AG04449 (cell line): ENCODE measurements at places on chromosomes 7 and 10.

GRCh38 chr10:131269776-131270460 lies 41.6 kb downstream of the TCERG1L start:
- DNase-seq = no peak

- DNase-seq = no peak
Measured at GRCh38 chr7:54337466-54337865, 204.7 kb upstream of the VSTM2A start.

DNA sequence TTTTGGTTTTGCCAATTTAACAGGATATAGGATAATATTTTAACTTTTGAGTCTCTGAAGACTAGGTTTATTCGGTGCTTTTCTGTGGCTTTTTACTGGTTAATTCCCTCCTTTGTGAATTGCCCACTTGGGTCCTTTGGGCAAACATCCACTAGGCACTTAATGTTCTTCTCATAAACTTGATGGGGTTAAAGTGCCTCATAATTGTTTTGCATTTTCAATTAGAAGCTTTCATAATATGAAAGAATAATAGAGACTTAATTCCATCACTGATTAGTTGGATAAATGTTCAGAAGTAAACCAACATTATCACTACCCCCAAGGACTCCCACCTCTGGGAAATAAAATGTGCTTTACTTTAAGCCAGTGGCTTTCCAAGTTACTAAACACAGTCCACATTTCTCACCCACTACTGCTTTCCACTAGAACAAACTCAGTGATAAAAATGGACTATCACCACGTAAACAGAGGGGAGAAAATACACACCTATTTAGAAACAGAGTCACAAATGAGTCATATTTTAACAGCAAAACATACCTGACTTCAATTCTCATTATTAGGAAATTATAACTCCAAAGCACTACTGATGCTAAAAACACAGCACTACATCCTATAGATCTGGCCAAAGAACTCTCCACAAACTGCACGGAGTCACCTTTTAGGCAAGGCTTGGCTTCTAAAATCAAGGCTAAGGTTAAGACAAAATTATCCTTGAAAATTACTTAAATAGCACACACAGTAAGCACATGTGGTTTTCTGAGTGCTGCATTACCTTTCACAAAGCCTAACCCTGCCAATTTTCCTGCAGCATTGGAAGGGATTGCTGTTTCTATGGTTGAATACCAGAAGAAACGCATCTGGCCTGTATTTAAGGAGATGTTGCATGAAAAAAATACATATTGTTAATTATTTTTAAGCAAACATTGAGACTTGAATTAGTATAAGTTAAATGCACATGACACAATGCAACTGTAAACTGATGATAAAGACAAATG lies 41.2 kb downstream of the PARD3 start:
- DNase-seq = no peak

DNA sequence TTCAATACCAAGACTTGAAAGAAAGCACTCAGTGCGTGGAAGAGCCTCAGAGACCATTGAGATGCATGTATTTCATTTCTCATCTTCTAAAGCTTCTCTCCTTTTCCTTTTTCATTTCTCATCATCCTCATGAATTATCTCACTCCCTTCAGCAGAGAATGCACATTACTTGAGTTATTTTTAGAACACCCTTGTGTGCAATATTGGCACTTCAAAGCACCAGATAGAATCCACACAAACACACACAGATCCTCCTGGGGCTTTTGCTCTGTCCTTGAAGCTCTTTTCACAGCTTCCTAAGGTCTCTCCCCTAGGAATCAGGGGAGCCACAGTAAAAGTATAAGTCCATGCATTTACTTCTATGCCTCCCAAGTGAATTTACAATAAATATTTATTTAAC lies 18.3 kb downstream of the DGKI start:
- DNase-seq = no peak

DNA sequence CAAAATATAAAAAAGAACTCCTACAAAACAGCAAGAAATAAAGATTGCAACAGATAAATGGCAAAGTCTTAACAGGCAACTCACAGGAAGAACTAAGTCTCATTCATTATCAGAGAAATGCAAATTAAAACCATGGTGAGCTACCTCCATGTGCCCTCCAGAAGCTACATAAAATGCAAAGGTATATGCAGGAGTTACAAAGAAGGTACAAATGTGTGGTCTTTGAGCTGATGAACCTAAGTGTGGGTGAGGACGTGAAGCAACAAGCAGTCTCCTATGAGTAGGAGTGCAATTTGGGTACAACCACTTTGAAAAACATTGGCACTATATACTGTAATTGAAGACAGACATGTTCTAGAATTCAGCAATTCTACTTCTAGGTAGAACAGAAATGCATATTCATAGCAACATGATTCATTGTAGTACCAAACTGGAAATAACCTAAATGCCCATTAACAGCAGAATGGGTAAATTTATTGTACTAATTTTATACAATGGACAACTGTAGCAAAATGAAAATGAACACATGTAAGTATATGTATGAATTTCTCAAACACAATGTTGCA lies 61.6 kb upstream of the KCNMA1 start:
- no peak for DNase-seq

GRCh38 chr7:66668112-66668511 lies 39.4 kb downstream of the KCTD7 start:
- DNase-seq = no peak

GRCh38 chr7:53428045-53428444 lies 392.6 kb downstream of the POM121L12 start:
- DNase-seq = no peak

DNA sequence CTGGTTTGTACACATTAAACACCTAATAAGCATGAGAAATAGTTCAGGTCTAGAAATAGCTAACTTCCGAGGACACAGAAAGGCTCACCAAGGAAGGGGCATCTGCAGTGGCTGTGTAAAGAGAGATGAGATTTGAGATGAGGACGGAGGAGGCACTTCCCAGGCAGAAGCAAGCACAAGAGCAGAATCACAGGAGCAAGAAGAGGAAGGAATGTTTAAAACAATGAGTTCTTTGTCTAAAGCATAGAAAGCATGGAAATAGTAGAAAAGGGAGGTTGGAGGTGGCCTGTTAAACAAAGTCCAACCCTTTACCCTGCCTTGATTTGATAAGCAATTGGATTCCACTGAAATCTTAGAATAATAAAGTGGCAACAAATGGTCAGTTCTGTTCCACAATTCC lies 11.6 kb upstream of the PON3 start:
- no peak for DNase-seq
